ENCODE measurements at places on chromosomes 12 and 14.

GRCh38 chr14:67916430-67916829 lies 96.9 kb downstream of the RAD51B start:
- DNase-seq: no peak

- DNase-seq: no peak
Observed at GRCh38 chr12:117000316-117000715, 89.6 kb downstream of the FBXW8 start.

GRCh38 chr14:80269353-80269925 lies 58.1 kb upstream of the DIO2 start:
- no peak for DNase-seq

GRCh38 chr14:58690801-58691516 lies 53.2 kb downstream of the DACT1 start:
- no peak for DNase-seq

- no peak for DNase-seq
Observed at GRCh38 chr12:108564724-108565123, 2.3 kb downstream of the ISCU start.

- DNase-seq: no peak
Observed at GRCh38 chr14:92484132-92484823, 29.3 kb upstream of the RIN3 start.

GRCh38 chr12:12611512-12612306 lies at the start of gene CREBL2:
CREBL2 (plus strand) TSS chr12:12611876; CDS start chr12:12612173, 297 bp downstream.
- DNase-seq: peak; percentile 73

DNA sequence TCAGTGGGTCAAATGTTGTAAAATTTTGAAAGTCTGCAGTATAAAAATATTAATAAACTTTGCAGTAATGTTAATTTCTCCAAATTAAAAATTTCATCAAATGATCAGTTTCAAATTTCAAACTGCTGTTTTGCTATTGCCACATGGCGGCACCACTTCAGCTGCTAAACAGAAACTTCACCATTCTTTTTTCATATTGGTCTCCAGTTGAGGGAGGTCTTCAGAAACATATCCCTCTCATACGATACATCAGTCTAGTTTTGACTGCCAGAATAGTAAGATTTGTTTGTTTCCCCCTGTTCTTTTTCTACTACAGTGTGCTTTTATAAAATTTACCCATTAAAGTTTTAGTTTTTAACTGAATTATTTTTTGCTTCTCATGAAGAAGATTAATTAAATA lies 4.2 kb upstream of the TRHDE start:
- no peak for DNase-seq

- DNase-seq: no peak
Observed at GRCh38 chr12:50971946-50972345, 19.6 kb downstream of the HIGD1C start.

DNA sequence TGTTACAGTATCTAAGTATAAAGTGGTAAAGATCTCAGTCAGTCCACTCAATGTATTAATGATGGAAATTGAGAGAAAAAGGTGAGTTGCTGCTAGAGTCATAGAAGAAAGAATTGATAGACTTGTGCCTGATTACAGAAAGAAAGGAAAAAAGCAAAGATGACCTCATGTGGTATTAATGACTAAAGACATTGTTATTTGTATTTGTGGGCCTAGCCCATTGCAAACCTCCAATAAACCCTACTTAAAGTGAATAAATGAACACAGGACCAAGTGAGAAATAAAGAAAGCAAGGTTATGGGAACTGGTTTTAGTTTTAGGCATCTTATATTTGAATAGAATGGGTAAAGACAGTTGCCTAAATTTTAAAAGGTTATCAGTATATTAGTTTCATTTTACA lies 105.5 kb downstream of the SYT1 start:
- DNase-seq: no peak

GRCh38 chr12:132510746-132511477 lies 21.0 kb downstream of the FBRSL1 start:
- no peak for DNase-seq

DNA sequence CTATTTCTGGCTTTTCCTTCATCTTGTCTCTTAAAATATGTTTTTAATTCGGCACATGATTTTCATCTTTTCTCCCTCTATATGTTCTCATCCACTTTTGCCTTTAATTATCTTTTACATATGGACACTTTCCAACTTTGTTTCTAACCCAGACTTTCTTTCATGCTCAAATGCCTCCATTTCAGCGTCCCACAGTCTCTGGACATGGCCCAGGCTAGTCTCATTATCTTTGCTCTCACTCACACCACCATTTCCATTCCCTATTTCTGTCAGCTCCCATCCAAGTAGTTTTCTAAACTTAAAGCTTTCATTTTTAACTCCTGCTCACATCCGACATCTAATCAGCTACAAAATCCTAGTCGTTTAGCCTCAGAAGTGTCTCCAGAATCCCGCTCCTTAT lies 14.8 kb downstream of the GTF2H3 start:
- DNase-seq: no peak

Measured in T-helper 17 cell (primary cell).